ENCODE measurements at places on chromosomes 7 and 10.

- DNase-seq: no peak
Observed at GRCh38 chr10:132708441-132708840, 77.5 kb downstream of the NKX6-2 start.

- no peak for DNase-seq
Observed at GRCh38 chr7:44390701-44391100, 65.3 kb upstream of the CAMK2B start.

GRCh38 chr10:49827297-49827696 is 65.2 kb upstream of the OGDHL start:
- DNase-seq: no peak

DNA sequence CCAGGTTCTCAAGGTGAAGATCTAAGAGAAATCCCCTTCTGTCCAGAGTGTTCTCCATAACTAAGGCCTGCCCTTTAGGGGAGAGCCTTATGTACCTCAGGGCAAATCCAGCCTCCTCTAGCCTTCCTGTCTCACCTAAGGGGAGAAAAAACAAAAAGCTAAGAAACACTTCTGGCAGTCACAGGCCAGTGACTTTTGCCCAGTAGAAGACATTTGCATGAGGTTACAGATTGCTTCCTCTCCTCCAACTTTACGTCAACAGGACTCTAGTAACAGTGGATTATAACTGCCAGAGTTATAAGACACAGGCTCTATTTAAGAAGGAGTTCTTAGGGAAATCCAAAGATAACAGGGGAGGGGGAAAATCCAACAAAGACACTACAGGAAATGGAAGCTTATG is 15.9 kb upstream of the FAM241B start:
- DNase-seq: no peak

DNA sequence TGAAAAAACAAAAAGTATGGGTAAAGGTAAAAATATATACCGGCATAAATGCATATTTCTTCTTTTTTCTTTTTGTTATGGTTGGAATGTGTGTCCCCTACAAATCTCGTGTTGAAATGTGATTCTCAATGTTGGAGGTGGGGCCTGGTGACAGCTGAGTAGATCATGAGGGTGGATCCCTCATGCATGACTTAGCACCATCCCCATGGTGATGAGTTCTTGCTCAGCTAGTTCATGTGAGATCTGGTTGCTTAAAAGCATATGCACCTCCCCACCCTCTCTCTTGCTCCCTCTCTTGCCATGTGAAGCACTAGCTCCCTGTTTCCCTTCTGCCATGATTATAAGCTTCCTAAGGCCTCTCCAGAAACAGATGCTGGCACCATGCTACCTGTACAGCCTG is 93.3 kb downstream of the HYCC1 start:
- DNase-seq: no peak

- no peak for DNase-seq
Observed at GRCh38 chr10:100364175-100364574, 17.1 kb downstream of the SCD start.

GRCh38 chr7:23117841-23118240 is 12.3 kb downstream of the KLHL7 start:
- no peak for DNase-seq

GRCh38 chr10:31166606-31167005 is 134.9 kb upstream of the ZNF438 start:
- DNase-seq: no peak

GRCh38 chr7:114418117-114418516 is 3.5 kb downstream of the FOXP2 start:
- no peak for DNase-seq

Data from stimulated activated CD4-positive, alpha-beta T cell treated with anti-CD3 and anti-CD28 coated beads, Interleukin-1b, Interleukin-23, amount 100 ng/mL, for 1 hour (primary cell).